ENCODE measurements at places on chromosomes 7 and 10.

DNA sequence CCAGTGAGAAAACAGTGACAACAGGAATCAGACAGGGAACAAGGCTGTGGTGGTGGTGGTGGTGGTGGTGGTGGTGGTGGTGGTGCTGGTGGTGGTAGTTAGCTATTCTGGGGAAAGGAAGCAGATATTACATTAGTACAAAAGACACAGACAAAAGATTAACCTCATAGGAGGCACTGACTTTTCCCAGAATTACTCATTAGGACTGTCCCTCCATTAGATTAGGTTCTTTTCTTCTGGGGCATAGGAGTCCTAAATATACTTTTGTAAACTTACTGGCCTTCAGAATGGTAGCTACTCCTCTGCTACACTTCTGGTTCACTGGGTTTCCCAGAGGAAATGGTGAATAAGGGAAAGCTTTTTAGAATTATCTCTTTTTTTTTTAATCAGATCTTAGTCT, 156.6 kb upstream of the SEMA3D start:
- DNase-seq: no peak

DNA sequence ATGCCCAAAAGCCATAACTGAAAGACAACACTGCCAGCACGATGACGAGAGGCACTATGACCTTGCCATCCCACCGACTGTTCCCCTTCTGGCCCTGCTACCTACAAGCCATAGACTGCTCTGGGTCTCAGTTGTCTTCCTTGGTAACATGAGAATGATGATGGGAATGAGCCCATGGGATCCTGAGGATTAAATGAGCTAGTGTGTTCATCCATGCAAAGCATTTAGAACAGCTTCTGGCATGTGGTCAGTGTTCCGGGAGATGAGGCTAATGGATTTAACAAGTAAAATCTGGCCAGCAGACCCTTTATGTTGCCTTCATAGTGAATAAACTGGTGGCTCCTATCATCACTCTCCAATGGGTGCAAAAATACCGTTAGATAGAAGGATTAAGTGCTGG, 62.4 kb upstream of the WDR11 start:
- no peak for DNase-seq

GRCh38 chr10:77687621-77688020, 50.0 kb upstream of the KCNMA1 start:
- no peak for DNase-seq

- no peak for DNase-seq
Observed at GRCh38 chr10:51886438-51887068, 187.2 kb upstream of the CSTF2T start.

DNA sequence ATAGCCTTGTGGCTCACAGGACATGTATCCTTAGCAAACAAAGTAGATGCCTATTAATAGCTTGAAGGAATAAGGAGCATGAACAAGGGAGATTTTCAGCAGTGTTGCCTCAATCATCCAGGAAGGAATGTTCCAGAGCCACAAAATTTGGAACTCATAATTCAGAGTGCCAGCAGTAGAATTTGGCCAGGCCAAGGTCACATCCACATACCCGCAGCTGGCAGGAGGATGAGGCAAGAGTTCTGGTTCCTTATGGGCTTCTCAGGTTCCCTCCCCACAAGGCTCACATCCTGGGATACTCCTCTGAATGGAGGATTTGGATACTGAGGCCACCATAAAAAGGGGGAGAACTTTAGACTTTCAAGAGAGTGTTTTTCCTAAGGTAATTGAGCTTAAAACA, 45.8 kb downstream of the SUFU start:
- DNase-seq: no peak

DNA sequence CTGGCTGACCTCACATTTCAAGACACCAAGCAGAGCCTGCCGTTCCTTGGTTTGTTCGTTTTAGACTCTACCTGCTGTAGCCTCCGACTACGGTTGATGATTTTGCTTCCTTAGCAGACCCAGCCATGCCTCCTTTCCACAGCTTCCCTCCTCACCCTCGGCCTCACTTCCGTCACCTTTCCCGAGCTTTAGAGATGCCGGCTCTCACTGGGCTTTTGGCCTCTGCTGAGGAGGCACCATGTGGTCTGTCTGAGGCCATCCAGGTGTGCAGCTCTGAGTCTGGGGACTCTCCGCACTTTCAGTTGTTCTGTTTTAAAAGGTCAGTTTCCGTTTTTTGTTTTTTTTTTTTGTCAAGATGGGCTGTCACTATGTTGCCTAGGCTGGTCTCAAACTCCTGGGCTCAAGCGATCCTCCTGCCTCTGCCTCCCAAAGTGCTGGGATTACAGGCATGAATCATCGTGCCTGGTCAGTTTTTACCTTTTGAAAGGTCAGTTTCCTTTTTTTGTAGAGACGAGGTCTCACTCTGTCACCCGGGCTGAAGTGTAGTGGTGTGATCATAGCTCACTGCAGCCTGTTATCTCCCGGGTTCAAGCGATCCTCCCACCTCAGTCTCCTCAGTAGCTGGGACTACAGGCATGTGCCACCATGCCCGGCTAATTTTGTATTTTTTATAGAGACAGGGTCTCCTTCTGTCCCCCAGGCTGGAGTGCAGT, 11.7 kb downstream of the ORAI2 start:
- no peak for DNase-seq

DNA sequence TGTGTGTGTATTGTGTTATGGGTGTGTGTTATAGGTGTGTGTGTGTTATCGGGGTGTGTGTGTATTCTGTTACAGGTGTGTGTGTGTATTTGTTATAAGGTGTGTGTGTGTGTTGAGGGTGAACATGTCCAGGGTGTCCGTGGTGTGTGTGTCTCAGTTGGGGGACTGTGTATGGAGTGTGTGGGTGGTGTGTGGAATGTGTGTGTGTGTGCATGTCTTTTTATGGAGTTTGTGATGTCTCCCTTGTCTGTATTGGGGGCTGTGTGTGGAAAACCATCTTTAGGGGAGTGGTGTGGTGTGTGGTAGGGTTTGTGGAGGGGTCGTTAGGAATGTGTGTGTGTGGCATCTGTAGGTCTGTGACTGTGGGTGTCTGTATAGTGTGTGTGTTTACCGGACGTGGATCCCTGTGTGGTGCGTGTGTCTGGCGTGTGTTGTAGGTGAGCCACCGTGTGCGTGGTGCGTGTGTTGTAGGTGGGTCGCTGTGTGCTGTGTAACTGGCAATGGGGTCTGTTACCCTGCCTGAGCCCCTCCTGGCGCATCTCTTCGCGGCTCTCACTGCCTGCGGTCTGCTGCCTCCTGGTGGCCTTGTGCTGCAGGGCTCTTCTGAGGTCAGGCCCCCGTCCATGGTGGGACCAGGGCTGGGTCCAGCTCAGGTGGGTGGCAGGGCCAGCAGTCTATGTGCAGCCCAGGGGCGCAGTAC, 61.7 kb downstream of the PALD1 start:
- no peak for DNase-seq

GRCh38 chr10:4767033-4767814, 58.8 kb upstream of the AKR1E2 start:
- DNase-seq: peak; percentile 10

- no peak for DNase-seq
Observed at GRCh38 chr7:55465691-55466090, 100.6 kb downstream of the LANCL2 start.

GRCh38 chr10:3828404-3829155, 43.6 kb upstream of the KLF6 start:
- peak; percentile 56 for DNase-seq

- no peak for DNase-seq
Observed at GRCh38 chr10:72277340-72277995, 3.7 kb downstream of the DDIT4 start.

GRCh38 chr10:76430061-76430645, 998.7 kb downstream of the LRMDA start:
- no peak for DNase-seq

- no peak for DNase-seq
Observed at GRCh38 chr10:79392020-79392398, 44.7 kb downstream of the PPIF start.

- no peak for DNase-seq
Observed at GRCh38 chr10:43905512-43906236, 257.0 kb upstream of the ZNF32 start.

GRCh38 chr7:114835303-114835702, 86.6 kb upstream of the MDFIC start:
- no peak for DNase-seq

- DNase-seq: no peak
Observed at GRCh38 chr7:1087952-1088920, at the start of gene GPER1. TSS of gene GPER1 (plus strand) at chr7:1088113. CDS start at chr7:1091729, 3,616 bp downstream.

GRCh38 chr7:99601656-99602310, 3.7 kb downstream of the TMEM225B start:
- DNase-seq: no peak

- DNase-seq: no peak
Observed at GRCh38 chr10:89904755-89905154, 203.4 kb downstream of the KIF20B start.

GRCh38 chr7:128869138-128869943, 6.7 kb downstream of the ATP6V1F start:
- peak; percentile 23 for DNase-seq

GRCh38 chr7:11415101-11415500, 416.9 kb downstream of the THSD7A start:
- DNase-seq: no peak

DNA sequence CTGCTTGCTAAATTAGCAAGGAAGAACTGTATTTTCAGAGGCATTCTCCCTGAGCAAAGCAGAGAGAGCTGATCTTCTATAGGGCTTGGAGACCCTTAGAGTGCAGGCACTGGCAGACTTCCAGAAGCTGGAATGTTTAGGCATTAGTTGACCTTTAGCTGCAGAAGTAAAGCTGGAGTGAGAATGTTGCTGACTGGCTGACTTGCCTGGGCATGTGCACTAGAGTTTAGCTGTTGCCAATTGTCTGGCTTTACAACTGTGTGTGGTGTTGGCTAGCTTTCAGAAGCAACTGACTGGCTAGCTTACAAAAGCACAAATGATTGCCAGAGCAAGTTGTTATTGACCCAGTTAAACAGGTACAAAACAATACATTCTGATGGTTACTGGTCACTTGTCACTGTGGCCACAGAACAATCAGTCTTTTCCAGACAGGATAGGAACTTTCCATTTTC, 25.1 kb downstream of the FAM13C start:
- no peak for DNase-seq
